AG04450 (cell line): ENCODE measurements at places on chromosomes 3 and 15.
A peak's percentile ranks its signal among the peaks of the same experiment; 100 is the strongest.

DNA sequence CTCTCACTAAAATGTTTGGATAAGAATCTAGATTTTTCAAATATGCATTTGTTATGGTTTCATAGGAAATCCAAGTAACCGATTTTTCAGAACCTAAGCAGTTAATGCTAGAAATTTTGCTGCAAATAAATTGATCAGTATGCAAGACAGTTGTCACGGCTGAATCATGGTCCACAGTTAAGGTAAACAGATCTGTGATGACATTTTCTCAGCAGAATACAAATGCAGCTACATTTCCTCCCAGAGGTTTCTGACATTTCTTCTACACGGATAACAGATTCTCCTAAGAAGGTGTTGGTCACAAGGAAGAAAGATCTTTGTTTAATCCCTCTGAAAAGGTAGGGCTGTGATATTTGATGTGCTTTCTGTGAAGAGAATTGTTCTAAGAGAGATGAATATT, 36.9 kb downstream of the ARNT2 start:
- no peak for DNase-seq

DNA sequence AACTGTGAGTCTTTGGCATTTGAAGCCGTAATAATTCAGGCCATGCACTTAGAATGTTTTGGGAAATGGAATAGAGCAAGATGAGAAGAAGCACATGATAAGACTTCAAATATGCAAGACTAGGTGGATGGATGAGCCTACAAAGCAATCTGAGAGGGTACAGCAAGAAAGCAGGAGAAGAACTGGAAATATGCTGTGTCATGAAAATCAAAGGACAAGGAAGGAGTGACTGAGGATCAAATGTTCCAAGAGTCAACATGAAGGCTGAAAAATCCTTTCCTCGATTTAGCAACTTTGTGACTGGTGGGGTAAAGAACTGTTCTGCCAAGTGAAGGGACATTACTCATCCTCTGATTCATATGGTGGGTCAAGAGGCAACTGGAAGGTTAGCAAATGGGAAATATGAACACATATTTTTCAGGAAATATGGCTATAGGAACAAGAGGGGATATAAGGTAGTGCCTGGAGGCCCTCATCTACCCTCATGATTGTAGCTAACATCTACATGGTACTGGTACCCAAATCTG, 803.7 kb upstream of the ARRDC4 start:
- DNase-seq: no peak

- DNase-seq: no peak
Measured at GRCh38 chr15:81807186-81807585, 238.6 kb downstream of the MEX3B start.

GRCh38 chr3:163384383-163384782, 1693.9 kb downstream of the SI start:
- DNase-seq: no peak

- no peak for DNase-seq
Measured at GRCh38 chr3:73192036-73192738, 130.7 kb downstream of the EBLN2 start.

GRCh38 chr3:155807823-155808222, 1.7 kb upstream of the C3orf33 start:
- no peak for DNase-seq

- DNase-seq: no peak
Measured at GRCh38 chr3:170815936-170816335, 54.1 kb downstream of the RPL22L1 start.

DNA sequence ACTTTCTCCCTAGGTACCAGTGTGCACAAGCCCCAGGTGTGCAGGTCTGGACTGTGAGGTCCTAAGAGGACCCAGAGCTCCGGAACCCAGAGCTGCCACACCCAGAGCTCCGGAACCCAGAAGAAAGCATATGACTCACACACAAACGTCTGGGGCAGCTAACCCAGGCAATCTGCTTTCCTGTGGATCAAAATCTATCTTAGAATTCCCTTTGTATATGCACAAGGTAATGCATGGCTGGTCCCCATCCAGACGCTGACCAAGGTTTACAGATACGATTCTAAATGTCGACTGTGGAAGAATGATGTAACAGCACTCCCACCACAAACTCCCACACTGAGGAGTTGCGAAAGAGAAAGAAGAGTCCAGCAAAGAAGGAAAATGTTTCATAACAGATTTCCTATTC, 15.7 kb downstream of the KCNMB2 start:
- no peak for DNase-seq

- DNase-seq: no peak
Measured at GRCh38 chr3:15781637-15782402, 16.0 kb downstream of the ANKRD28 start.

DNA sequence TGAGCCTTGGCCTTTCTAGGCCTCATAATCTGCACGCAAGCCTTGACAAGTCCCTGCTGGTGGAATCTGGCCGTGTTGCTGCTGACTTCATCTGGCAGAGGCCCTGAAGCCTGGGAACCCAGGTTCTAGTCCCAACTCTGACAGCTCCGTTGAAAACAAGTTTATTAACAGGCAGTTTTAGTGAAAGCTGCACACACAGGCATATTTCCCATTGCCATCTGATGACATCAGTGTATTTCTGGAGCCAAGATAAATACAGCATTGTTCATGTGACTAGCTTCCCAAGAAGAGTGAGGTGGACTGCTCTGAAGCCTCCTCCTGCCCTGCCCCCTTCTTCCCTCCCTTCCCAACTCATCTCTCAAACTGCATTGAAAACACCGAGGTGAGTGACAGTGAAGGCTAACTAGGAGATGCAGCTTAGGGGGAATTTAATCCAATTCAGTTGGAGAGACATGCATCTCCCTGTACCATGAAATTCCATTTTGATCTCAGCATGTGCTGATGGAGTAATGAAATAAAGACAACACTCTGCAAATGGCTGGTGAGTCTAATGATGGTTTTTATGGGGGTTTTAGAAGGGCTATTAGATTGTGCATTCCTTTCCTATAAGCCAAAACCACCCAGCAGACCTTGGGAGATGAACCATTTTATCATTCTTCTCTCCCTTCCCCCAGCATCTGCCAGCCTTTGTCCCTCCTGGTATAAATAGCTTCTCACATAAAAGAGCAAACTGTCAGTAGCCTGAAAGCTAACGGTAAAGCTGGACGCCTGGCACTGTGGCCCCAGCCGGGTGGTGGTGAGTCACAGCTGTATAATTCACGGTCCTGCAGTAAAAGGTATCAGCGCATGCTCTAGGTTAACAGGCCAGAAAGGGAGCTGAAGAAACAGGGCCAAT, 38.0 kb downstream of the PRICKLE2 start:
- peak; percentile 95 for DNase-seq

GRCh38 chr3:17801131-17801530, 58.7 kb upstream of the TBC1D5 start:
- no peak for DNase-seq

DNA sequence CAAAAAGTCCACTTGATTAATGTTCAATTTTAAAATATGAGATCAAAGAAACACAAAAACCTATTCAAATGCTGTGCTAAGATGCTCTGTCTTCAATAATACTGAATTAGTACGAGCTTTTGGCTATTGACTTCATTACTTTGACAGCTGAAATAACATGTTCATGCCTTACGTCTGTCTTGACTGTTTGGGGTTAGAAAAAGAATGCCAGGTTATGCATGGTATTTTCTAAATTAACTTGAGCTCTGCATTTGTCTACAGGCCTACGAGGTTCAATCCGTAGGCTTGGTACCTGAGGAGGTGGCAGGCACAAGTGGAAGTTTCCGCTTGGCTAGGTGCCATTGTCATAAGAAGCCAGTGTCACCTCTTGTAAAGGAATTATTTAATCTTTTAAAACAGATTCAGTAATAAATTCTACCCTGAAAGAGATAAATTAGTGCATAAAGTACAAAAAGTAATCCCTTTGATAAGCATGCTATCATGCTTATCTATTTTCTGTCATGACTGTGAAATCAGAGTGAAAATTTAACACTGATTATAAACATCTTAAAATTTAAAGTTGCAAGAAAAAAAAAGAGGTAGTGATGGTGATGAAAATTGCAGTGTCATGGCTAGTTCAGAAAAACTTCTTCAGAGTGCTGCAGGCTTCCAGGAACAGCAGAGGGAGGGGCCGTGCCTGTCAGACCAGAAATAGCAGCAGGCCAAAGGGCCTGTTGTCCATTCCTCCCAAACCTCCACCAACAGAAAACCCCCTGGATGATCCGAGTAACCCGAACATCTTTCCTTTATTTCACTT, 115.7 kb downstream of the ARRDC4 start:
- DNase-seq: no peak

DNA sequence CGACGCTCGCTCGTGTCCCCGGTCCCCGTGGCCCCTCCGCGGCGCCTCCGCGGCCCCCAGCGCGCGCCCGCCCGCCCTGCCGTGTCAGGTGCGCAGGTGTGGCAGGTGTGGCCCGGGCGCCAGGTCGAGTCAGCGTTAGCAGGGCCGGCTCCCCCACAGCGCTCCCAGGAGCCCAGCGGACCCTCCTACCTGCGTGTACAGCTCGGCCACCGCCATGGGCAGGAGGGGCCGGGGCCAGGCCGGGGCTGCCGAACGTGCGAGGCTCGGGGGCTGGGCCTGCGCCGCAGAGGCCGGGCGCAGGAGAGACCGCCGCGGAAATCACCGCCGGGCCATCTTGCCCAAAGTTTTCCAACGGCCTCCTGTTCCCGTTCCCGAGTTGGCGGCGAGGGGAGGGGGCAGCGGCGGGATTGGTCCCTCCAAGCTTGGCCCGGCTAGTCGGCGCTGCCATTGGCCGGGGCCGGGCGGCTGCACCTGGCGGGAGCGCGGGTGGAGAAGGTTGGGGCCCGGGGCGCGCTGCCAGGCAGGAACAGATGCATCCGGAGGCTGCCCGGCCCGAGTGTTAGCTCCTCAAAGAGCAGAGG, at the start of gene MYO5C:
MYO5C (minus strand) TSS at position 384 of the 581 bp plus-strand sequence; CDS start at position 216, 168 bp downstream.
- no peak for DNase-seq

DNA sequence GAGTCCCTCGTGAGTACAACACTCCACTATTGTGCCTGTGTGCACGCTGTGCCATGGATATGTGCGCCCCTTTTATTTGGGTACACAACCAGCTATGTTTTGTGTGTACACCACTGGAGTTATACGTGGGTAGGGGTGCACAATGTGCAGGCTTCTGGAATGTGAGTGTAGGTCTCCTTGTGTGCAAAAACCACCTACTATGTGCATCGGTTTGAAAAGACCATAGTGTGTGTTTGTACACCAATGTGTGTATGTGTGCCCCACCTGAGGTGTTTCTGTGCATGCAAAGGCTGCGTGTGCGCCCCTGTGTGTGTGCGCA, 86.4 kb upstream of the ALDH1L1 start:
- no peak for DNase-seq

GRCh38 chr3:49333916-49334633, 5.8 kb downstream of the USP4 start:
- DNase-seq: no peak

GRCh38 chr15:55916666-55917409, 76.6 kb downstream of the NEDD4 start:
- peak; percentile 67 for DNase-seq

- no peak for DNase-seq
Measured at GRCh38 chr3:139414608-139415224, 25.3 kb upstream of the COPB2 start.

GRCh38 chr3:40989141-40990061, 209.9 kb upstream of the CTNNB1 start:
- no peak for DNase-seq

DNA sequence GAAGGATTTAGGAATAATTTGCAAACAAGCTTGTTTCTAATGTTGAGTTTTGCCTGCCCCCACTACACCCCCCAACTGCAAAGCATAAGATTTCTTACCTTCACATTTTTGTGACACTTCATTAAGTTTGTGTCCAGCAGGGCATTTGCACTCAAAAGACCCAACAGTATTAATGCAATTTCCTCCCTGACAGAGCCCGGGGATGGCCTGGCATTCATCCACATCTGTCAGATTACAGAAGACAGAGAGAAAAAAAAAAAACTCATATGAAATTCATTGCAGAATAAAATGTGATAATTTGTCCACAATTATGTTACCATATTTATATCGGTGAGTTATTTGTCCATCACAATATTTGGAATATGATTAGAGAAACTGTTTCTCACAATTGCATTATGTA, 111.5 kb downstream of the FBN1 start:
- no peak for DNase-seq

DNA sequence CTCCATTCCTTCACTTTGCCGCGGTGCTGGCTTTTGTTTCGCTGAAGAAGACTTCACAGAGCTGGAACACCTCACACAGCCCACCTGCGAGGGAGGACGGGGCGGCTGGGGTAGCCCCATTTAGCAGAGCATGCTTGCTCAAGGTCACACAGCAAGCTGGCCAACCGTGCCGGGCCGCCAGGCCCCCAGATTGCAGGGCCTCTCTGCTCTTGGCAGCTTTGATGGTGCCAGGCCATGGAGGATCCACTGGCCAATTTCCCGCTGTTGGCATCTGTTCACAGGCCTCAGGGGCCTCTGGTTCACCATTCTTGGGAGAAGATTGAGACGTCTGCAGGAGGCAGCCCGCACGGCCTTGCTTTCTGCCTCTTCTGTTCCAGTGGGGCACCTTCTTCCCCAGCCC, 77.9 kb upstream of the LINGO1 start:
- DNase-seq: no peak
